ENCODE measurements at places on chromosomes 16 and 17.

DNA sequence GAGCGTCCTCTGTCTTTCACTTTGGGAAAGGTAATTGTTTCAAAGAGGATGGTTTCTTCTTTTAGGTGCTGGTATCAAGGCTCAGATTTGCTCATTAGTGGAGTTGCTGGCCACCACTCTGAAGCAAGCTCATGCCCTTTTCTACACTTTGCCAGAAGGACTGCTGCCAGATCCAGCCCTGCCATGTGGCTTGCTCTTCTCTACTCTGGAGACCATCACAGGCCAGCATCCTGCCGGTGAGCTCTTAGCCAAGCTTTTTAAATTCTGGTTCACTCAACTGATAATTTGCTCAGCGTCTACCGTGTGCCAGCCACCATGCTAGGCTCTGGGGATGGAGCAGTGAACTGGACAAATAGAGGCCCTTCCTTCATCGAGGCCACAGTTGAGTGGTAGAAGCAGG is 4.3 kb downstream of the COG1 start:
- DNase-seq, result no peak

- DNase-seq, result no peak
These were observed 184.4 kb downstream of the RPTOR start for GRCh38 chr17:80729016-80729415.

- no peak for DNase-seq
These were observed 47.8 kb downstream of the MARCHF10 start for GRCh38 chr17:62760059-62760944.

GRCh38 chr16:31141489-31142108 is 6.1 kb upstream of the PRSS8 start:
- no peak for DNase-seq

DNA sequence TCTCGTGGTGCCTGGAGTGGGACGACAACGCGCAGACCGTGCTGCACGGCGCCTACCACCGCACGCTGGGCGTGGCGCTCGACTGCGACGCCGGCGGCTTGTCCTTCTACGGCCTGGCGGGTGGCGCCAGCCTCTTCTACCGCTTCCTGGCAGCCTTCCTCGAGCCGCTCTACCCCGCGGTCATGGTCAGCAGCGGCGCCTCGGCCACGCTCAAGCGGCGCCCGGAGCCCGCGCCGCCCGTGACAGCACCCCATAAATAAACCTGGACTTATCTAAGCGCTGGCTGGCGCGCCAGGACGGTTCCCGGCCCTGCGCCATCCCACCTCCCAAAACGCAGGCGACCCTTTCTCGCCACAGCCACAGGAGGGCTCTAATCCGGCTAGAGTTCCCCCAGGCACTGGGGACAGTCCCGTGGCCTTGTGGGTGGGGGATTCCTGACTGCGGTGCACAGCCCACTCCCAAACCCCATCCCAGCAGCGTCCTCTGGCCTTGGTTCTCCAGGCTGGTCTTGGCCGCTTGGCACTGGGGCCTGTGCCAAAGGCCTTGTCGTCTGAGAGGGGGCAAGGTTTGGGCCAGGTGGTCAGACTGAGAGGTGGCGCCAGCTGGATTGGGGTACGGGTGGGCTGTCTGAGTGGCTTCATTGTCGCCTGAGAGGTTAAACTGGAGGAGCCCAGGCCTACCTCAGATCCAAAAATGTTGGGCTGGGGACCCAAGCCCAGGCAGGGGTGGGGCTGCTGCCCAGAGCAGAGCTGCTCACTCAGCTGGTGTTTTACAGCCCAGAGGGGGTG is 10.1 kb upstream of the SLC16A5 start:
- no peak for DNase-seq

- no peak for DNase-seq
These were observed 28.4 kb upstream of the ZFPM1 start for GRCh38 chr16:88424587-88425235.

- DNase-seq, result no peak
These were observed 6.6 kb downstream of the RNF40 start for GRCh38 chr16:30768583-30769181.

- no peak for DNase-seq
These were observed 14.0 kb upstream of the SPHK1 start for GRCh38 chr17:76370261-76370993.

DNA sequence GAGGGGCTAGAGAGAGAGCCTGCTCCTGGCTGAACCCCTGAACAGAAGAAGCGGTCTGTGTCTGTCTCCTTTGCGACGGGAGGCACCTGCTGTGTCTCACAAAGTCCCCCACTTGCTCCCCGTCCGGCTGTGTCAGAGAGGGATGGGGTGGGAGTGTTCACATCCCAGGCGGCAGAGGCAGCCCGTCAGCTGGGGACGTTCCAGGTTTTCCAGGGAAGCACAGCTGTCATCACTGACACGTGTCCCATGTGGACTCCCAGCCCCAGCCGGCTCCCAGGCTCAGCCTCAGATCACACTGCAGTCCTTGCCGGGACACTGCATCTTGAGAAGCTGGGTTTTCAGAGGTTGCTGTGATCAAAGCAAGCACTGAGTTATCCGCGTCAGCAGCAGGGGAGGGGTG is 1.6 kb downstream of the TELO2 start:
- DNase-seq, result no peak

GRCh38 chr17:73710095-73710592 is 65.9 kb upstream of the SDK2 start:
- peak; percentile 58 for DNase-seq
